Stimulated activated CD4-positive, alpha-beta T cell treated with anti-CD3 and anti-CD28 coated beads, Interleukin-1b, Interleukin-23, amount 100 ng/mL, for 48 hours (primary cell): ENCODE measurements at places on chromosomes 12 and 14.

DNA sequence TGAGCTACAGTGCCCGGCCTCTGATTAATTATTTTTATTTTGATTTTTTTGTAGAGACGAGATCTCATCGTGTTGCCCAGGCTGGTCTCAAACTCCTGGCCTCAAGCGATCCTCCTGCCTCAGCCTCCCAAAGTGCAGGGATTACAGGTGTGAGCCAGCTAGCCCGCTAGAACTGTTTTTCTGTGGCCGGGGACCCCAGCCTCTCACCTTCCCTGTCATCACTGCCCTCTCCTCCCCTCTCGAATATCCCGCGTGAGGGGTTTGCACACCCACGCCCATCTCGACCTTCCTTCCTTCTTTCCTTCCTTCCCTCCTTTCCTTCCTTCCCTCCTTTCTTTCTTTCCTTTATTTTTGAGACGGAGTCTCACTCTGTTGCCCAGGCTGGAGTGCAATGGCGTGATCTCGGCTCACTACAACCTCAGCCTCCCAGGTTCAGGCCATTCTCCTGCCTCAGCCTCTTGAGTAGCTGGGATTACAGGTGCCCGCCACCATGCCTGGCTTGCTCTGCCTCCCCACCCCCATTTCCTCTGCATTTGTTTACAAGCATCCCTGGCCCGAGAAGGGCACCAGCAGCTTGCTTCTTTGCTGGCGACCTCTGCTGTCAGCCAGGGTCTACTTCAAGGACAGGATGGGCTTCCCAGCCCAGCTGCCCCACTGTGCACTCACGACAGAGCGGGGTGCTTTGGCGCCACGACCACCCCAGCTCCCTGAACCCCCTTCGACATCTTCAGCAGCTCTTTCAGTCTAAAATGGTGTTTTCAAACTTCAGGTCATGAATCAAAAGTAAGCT is 4.3 kb upstream of the TRAF3 start:
- no peak for DNase-seq

- DNase-seq: no peak
Observed at GRCh38 chr12:79826267-79827128, 108.4 kb downstream of the PPP1R12A start.

GRCh38 chr12:77888611-77889010 is 57.9 kb downstream of the NAV3 start:
- DNase-seq: no peak

- DNase-seq: no peak
Observed at GRCh38 chr12:58044966-58045365, 103.6 kb downstream of the ATP23 start.

DNA sequence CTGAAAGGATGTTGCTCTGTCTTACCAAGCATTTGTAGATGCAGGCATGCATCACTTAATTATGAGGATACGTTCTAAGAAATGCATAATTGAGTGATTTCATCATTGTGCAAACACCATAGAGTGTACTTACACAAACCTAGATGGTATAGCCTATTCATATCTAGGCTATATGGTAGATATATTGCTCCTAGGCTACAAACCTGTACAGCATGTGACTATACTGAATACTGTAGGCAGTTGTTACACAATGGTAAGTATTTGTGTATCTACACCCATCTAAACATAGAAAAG is 75.9 kb downstream of the IFT81 start:
- DNase-seq: no peak

GRCh38 chr12:124385219-124385969 is 90.5 kb downstream of the RFLNA start:
- DNase-seq: no peak

- no peak for DNase-seq
Observed at GRCh38 chr14:98173305-98173704, 1098.7 kb downstream of the BCL11B start.

DNA sequence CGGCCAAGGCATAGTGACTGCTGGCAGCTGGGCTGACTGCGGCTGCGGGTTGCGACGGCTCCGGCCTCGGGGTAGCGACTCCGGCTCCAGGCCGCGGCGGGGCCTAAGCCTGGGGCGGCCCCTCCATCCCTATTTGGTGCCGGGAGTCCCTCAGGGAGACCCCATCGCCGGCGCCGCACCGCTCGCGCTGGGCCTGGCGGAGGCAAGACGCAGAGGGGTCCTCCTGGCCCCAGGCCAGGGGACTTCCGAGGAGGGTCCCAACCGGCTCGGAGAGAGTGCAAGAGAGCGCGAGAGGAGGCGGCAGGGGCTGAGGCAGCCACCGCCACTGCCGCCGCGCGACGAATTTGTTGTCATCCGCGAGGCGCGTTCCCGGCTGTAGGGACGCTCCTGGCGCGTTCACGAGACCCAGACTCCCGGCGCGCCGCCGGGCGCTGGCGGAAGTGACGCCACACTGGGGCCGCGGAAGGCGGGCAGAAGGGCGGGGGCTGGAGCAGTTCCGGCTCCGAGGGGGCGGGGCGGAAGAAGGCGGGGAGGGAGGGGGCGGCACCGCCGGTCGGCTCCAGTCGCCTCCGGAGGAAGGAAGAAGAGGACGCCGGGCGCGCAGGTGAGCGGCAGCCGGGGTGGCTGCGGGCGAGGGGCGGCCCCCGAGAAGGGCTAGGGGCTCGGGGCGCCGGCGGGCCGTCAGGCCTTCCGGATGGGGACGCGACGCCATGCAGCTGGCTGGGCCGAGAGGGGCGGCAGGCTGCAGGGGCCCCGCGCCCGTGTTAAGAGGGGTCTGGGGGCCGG is at the start of the genes ATG2B and GSKIP:
Gene ATG2B (minus strand): TSS at position 377 of the 786 bp plus-strand sequence. CDS start 365 bp downstream, at position 12.
Gene GSKIP (plus strand): TSS at position 562 of the 786 bp plus-strand sequence. CDS start 18,722 bp downstream, outside the sequence.
- DNase-seq: peak; percentile 96
